ENCODE measurements at places on chromosomes 5 and 9. TPM values are rescaled to one million over a fixed set of nuclear protein-coding genes. Genes with fewer than 3 reads are reported as not detected.

- DNase-seq: peak; percentile 42
Observed at GRCh38 chr9:107425101-107426025, 64.2 kb downstream of the KLF4 start.

GRCh38 chr5:129438322-129438721 lies 21.8 kb upstream of the ADAMTS19 start:
- no peak for DNase-seq

The PROB1 gene
- 1.6 TPM for total RNA-seq

DNA sequence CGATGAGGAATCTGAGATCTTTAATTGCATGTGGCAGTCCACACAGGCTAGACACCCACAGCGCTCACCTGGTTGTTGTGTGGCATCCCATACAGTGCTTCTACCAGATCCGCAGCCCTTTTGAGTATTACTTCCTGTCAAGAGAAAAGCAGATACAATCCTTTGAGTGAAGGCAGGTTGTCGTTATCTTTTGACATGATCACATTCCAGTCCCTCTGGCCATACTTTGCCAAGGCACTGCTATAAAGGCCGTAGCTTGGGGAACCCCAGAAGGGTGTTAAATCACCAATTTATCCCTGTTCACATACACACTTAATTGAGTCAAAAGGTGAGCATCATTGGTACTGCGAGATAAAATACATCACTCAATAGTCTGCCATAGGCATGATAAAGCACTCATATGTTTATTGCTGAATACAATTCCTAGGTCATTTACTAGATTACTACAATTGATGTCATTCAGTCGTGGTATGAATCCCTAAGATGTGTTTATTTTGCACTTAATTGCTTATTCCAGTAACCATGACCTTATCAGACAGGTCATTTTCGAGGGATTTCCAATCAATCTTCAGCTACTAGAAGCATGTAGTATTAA lies 385.6 kb downstream of the EBF1 start:
- no peak for DNase-seq

- no peak for DNase-seq
Observed at GRCh38 chr9:35928591-35929452, 19.5 kb downstream of the SPAAR start.

The PCDH12 gene
- total RNA-seq: 0.18 TPM

GRCh38 chr5:97094579-97095317 lies 47.7 kb downstream of the LIX1 start:
- no peak for DNase-seq

The C9orf153 gene
- 0.41 TPM for total RNA-seq

The RETREG1 gene
- total RNA-seq: 7.8 TPM

DNA sequence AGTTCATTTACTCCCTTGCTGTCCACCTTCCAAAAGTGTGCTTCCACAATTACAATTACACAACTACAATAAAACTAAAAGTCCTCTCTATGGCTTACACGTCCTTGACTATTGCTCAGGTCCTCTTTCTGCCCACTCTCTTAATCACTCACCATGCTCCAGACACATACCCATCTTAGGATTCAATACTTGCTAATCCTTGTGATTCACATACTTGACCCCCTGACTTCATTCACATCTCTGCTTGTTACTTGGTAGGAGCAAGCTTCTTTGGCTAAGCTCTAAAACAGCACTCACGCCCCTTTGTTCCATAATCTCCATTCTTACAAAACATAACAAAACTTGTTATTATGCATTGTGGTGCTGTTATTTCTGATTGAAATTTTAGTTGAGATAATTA lies 215.8 kb downstream of the EDIL3 start:
- DNase-seq: no peak

The SPINK6 gene
- total RNA-seq: not detected

DNA sequence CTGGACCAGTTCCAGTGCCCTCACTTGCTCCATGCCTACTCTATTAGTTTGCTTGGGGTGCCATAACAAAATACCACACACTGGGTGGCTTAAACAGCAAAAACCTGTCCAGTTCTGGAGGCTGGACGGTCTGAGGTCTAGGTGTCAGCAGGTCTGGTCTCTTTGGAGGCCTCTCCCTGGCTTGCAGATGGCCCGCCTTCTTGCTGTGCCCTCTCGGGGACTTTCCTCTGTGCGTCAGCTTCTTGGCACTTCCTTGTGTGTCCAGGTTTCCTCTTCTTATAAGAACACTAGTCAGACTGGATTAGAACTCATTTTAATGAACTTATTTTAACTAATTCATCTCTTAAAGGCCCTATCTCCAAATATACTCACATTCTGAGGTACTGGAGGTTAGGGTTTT lies 97.2 kb downstream of the CARTPT start:
- no peak for DNase-seq

The ALDOB gene
- total RNA-seq: not detected

The KCNMB1 gene
- total RNA-seq: 0.22 TPM

GRCh38 chr9:84067821-84068220 lies 87.2 kb downstream of the RMI1 start:
- no peak for DNase-seq

DNA sequence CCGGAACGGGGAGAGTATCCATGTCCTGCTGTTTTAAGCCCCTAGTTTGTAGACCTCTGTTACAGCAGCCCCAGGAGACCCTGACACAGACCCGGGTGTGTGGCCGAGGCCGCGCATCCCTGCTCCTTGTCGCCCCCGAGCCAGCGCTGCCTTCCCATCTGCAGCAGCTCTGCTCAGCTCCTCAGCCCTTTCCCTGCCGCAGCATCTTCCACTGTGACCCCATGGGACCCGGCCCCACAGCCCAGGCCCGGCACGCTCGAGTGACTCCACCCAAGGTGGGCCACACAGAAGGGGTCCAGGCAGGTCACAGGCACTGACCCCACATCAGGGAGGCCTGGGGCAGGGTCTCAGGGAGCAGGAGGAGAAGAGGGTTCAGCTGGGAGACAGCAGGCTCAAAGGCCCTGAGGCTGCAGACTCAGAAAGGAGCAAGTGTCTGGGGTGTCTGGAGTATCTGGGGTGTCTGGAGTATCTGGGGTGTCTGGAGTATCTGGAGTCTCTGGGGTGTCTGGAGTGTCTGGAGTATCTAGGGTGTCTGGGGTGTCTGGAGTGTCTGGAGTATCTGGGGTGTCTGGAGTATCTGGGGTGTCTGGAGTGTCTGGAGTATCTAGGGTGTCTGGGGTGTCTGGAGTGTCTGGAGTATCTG lies 31.2 kb downstream of the LHX3 start:
- DNase-seq: no peak

DNA sequence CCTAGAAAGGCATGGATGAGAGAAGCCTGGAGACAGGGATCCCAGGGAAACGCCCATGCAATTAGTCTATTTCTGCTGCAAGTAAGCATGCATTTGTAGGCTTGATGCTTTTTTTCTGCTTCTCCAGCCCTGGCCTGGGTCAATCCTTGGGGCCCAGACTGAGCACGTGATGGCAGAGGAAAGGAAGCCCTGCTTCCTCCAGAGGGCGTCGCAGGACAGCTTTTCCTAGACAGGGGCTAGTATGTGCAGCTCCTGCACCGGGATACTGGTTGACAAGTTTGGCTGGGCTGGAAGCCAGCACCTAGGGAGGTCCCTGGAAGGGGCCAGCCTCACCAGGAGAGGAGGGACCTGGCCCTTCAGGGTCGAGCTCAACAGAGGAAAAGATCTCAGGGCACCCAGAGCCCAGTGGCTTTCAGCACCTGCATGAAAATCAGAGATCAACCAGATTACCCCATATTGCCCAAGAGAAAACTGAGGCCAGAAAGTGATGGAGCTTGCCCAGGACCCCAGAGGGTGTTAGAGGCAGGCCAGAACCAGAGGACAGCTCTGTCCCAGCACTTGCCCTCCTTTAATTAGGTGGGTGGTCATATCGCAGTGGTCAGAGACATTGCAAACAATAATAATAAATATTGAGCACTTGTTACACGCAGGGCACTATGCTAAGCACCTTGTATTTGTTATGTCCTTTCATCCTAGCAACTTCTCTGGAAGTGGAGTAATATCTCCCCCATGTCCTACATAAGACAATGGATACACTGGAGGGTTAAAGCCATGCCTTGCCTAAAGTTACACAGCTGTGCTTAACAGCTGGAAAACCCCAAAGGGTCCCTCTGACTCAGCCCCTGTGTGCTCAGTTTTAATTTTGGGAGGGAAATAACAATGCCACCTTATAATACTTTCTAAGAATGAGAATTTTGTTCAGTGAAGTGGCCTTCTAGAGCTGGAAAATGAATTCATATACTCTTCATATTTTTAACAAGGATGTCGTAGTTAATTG lies 67.1 kb downstream of the KLF4 start:
- DNase-seq: peak; percentile 70

The PITX1 gene
- total RNA-seq: 80.2 TPM

The GDF9 gene
- 0.93 TPM for total RNA-seq

The C7 gene
- 18.2 TPM for total RNA-seq

The QRFP gene
- total RNA-seq: not detected

DNA sequence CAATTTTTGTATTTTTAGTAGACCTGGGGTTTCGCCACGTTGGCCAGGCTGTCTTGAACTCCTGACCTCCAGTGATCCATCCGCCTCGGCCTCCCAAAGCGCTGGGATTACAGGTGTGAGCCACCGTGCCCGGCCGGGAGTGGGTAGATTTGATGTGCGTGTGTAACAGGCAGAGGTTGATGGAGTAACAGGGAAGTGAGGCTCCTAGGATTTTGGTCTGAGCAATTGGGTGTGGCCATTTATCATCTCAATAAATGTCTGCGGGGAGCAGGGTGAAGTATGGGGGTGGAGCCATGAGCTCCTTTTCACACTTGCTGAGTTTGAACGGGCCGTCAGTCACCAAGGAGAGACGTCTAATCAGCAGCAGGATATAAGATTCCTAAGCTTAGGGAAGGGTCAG lies 1.2 kb upstream of the REXO4 start:
- DNase-seq: no peak

DNA sequence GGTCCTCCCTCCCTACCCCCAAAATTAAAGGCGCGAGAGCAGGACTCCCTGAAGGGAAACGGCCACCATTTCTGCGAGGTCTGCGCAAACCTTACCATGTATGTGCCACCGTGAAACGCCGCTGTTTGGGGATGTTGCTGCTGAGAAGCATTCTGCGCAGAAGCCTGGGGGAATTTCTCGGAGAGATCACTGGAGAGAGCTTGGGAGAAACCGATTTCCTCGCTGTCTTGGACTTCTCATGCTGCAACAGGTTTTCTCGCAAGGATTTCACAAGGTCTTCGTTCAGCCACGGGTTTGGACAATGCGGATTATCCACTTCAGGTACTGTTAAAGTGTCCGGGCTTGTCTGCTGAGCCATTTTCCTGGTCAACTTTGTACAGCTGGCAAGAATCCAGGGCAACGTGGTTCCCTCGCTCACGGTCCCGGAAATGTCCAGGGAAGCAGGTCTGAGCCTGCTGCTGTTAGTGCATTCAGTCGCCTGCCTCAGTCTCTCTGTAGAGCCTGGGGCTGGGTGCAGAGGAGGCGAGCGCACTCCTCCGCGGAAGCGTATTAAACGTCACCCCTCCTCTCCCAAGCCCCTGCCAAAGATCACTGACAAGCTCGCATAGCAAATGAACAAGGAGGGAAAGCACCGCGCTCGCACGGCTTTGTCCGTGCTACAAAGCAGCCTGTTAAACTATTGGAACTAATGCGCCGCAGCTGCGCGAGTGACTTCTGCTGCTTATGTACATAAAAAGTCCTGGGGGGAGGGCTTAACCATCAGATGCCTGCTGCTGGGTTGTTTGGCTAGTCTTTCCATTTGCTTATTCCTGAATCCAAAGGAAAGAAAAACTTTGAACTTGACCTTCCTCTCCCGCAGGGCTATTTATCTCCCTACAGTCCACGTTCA lies 125.1 kb downstream of the PDE4D start:
- DNase-seq: peak; percentile 67

DNA sequence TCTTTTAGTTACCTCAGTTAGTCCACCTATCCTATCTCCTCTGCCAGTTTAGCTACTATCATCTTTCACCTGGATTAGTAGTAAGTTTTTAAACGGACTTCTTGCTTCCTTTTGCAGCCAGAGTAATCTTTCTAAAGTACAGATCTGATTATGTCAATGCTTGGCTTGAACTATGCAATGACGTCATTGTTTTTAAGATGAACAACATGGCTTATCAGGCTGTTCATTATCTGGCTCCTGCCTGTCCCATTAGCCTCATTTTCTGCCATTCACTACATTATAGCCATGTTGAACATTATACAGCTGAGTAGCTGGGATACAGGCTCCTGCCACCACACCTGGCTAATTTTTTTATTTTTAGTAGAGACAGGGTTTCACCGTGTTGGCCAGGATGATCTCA lies 98.7 kb downstream of the RANBP17 start:
- no peak for DNase-seq

- DNase-seq: no peak
Observed at GRCh38 chr5:137563646-137564397, 64.7 kb upstream of the SPOCK1 start.

The PPIC gene
- total RNA-seq: 44.8 TPM

- no peak for DNase-seq
Observed at GRCh38 chr5:35863159-35863558, 6.5 kb downstream of the IL7R start.

GRCh38 chr9:133135146-133135745 lies 14.2 kb upstream of the RALGDS start:
- no peak for DNase-seq

GRCh38 chr9:113941526-113941925 lies 65.4 kb downstream of the ZNF618 start:
- no peak for DNase-seq

The NIPAL4 gene
- total RNA-seq: 0.49 TPM

The EEIG1 gene
- 62.8 TPM for total RNA-seq

DNA sequence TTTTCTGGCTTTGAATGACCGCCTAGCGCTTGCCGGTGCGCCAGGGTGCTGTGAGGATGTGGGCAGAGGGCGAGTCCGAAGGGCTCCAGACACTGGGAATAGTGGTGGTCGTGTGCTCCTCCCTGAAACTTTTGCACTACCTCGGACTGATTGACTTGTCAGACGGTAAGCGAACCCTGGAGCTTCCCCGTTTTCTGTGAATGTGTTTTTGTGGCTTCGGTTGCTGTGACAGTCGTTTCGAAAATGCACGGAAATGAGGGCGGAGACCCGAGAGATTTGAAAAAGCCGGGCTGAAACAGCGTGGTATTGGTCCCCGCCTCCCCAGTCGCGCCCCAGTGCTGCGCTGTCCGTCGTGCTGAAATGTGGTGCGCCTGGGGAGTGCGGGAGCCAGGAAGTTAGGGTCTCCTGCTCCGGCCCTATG lies 102.5 kb upstream of the GABRP start:
- peak; percentile 64 for DNase-seq

The P4HA2 gene
- total RNA-seq: 66.9 TPM

- no peak for DNase-seq
Observed at GRCh38 chr9:96014078-96014477, 138.6 kb downstream of the ERCC6L2 start.

The C5orf52 gene
- not detected for total RNA-seq

DNA sequence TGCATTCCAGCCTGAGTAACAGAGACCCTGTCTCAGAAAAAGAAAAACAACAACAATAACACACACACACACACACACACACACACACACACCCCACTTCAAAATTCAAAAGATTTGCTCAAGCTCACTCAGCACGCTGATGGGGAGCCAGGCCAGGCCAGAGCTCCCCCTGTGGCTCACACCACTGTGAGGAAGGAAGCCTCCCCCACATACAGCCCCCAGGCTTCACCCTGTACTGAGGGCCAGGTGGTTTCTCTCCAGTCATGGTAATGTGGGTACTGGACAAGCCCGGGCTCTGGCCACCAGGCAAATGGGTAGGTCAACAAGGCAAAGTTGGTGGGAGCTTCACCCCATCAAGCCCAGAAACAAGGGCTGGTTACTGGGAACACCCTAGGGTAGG lies 19.0 kb downstream of the ATOX1 start:
- DNase-seq: no peak

- DNase-seq: no peak
Observed at GRCh38 chr5:107496466-107496865, 174.3 kb downstream of the EFNA5 start.

- DNase-seq: no peak
Observed at GRCh38 chr9:135023786-135024405, 63.6 kb upstream of the OLFM1 start.

GRCh38 chr5:178305801-178306200 lies 73.2 kb upstream of the PHYKPL start:
- DNase-seq: no peak

The SLC1A3 gene
- 55.0 TPM for total RNA-seq

Data from mesothelial cell of epicardium (in vitro differentiated cells).